ENCODE measurements at places on chromosomes 11 and 22. TPM values are rescaled to one million over a fixed set of nuclear protein-coding genes. Genes with fewer than 3 reads are reported as not detected.

GRCh38 chr22:50579752-50580151, 1.5 kb upstream of the CPT1B start:
- no peak overlapping the region for H3K4me3 ChIP-seq
- no peaks in the 10 kb centered on the region for H3K36me3 ChIP-seq
- peaks cover 4% of the 10 kb centered on the region for H3K4me1 ChIP-seq
- H3K27ac ChIP-seq, result no peak overlapping the region

DNA sequence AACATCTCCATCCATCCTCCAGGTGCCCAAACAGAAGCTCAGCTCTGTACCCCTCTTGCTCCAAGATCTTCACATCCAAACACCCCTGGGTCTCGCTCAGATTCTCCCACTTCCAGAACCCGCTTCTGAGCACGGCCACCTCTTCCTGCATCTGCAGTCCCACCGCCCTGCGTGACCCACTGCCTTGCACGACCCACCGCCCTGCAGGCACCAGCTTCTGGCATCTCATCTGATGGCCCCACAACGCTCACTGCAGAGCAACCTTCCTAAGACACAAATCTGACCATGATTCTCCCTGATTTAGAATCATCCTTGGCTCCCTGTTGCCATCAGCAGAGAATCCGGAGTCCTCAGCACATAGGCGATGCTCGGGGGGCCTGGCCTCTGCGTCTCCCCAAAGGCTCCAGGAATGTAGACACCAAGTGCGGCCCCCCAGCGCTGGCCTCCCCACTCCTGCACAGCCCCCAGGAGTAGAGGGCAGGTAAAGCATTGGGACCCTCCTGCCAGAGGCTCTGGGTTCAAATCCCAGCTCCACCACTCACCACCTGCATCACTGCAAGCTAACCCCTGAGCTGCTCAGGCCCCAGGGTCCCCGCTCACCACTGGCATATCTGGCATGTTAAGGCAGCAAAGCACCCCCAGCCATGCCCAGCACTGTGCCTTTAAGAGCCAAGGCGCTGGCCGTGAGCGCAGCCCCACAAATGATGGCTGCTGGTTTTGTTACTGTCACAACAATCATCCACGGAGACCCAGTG, 459.3 kb downstream of the BRD1 start:
- H3K36me3 ChIP-seq, result no peaks in the 10 kb centered on the region
- H3K4me1 ChIP-seq, result peaks cover 8% of the 10 kb centered on the region
- no peak for DNase-seq
- H3K27ac ChIP-seq, result no peak overlapping the region
- H3K27me3 ChIP-seq, result no peaks in the 10 kb centered on the region

DNA sequence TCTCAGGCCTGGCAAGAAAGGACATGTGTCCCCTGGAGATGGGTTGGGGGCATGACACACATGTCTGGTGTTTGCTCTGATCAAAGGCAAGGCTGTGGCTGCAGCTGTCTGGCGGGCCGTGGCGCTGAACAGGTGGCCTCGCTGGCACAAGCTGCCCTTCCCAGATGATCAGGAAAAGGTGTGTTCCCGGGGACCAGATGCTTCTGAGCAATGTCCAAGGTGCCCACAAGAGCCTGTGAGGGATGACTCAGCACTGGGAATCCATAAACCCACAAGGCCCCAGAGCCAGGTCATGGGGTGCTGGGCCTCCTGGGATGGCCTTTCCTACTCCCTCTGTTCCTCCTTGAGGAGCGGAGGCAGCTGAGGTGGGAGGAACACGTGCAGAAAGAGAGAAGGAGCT, 9.7 kb upstream of the LRP5 start:
- no peaks in the 10 kb centered on the region for H3K36me3 ChIP-seq
- no peak overlapping the region for H3K27ac ChIP-seq
- no peak overlapping the region for H3K4me3 ChIP-seq
- no peaks in the 10 kb centered on the region for H3K4me1 ChIP-seq
- no peak for DNase-seq
- no peaks in the 10 kb centered on the region for H3K27me3 ChIP-seq

GRCh38 chr22:23402275-23403151, 177.6 kb downstream of the IGLL1 start:
- no peak overlapping the region for H3K27ac ChIP-seq
- DNase-seq, result peak; percentile 93
- H3K4me3 ChIP-seq, result peak overlapping the region; percentile 52
- H3K4me1 ChIP-seq, result peaks cover 11% of the 10 kb centered on the region
- H3K36me3 ChIP-seq, result no peaks in the 10 kb centered on the region

DNA sequence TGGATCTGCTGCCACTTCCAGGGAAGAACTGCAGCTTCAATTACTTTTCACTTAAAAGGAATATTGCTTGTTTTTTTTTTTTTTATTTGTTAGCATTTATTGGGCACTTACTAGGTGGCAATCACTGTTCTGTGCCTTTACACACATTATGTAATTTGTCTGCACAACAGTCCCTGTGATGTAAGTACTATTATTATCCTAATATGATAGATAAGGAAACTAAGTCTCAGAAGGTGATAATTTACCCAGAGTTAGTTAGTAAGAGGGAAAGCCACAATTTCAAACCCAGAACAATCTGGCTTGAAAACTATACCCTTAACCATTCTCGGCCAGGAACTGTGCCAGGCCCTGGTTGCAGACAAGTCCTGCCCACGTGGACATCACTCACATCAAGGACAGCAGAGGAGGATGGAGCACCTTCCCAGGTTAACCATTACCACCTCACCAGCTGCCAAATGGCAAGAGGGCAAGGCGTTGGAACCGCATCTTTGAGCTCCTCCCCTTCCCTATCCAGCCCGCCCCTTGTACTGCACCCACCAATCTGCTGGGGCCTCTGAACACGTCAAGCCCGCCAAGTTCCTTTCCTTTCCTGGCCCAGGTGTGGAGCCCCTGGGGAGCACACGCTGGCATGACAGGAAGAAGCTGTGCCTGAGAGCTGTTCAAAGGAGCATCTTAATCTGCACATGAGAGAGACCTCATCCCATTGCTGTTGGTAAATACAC, 78.4 kb downstream of the NAV2 start:
- H3K36me3 ChIP-seq, result no peaks in the 10 kb centered on the region
- H3K27me3 ChIP-seq, result no peaks in the 10 kb centered on the region
- peaks cover 11% of the 10 kb centered on the region for H3K4me1 ChIP-seq
- no peak overlapping the region for H3K4me3 ChIP-seq
- no peak for DNase-seq
- H3K27ac ChIP-seq, result no peak overlapping the region

DNA sequence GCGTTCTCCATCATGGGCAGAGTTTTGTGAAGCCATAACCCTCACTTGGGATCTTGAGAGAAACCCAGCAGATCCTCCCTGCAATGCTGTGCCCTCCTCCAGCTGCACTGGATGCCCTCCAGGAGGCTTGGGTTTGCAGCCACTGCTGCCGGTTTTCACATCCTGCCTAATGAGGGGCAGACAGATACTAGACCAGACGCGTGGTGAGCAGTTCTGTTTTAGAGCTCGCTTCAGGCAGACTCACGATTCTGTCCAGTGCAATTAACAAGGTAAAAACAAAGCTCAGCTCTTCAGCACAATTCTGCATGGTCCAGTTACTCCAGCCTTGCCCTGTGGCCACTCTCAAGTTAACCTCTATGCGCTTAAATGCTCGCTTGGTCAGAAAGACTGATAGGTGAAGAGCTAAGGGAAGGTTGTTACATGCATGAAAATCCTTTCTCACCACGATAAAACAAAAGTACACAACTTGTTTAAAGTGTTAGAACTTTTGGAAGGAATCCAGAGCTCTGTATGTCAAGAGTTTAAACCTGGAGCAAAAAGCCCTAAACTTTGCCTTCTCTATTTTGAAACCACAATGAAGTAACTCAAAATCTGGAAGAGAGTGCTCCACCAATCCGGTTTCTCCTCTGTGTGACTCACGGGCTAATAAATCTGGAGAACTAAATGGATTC, 292.3 kb upstream of the FAT3 start:
- DNase-seq, result no peak
- H3K4me1 ChIP-seq, result no peaks in the 10 kb centered on the region
- no peaks in the 10 kb centered on the region for H3K36me3 ChIP-seq
- no peaks in the 10 kb centered on the region for H3K27me3 ChIP-seq
- no peak overlapping the region for H3K27ac ChIP-seq

DNA sequence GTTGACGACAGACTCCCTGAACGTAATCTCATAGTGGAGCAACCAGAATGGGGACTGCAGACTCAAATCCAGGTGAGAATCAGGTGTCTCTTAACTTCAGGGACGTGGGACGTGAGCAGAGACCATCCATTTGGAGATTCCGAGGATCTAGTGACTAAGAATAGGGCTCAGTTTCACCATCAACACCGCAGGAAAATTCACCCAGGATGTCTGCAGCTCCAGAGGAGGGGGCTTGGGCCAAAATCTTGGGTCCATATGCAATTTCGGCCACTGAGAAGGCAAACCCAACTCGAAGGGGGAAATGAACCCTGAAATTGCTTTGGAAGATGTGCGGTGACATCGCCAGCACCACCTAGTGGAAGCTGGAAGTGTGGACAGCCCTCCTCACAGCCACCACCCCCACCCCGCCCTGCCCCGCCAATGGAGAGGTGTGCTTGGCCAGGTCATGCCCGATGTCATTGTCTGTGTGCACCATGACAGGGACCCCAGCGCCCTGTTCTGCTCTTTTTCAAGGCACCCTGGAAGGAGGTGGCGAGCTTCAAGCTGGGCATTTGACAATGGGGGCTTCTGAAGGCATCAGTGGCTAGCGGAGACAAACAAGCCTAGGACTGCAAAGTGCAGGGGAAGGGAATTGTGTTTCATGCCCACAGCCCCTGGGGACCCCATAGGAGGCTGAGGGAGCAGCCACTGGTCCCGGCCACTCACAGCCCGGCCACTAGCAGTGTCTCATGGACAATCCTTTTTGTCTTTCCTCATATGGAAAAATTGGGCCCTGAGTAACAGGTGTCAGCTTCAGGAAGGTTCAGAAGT, 24.8 kb downstream of the APOL1 start:
- no peak overlapping the region for H3K4me3 ChIP-seq
- no peaks in the 10 kb centered on the region for H3K36me3 ChIP-seq
- H3K4me1 ChIP-seq, result peaks cover 6% of the 10 kb centered on the region
- H3K27me3 ChIP-seq, result no peaks in the 10 kb centered on the region

GRCh38 chr11:69377953-69378302, 84.0 kb downstream of the MYEOV start:
- DNase-seq, result no peak
- H3K27ac ChIP-seq, result no peak overlapping the region
- H3K4me1 ChIP-seq, result no peaks in the 10 kb centered on the region
- H3K4me3 ChIP-seq, result no peak overlapping the region
- H3K36me3 ChIP-seq, result no peaks in the 10 kb centered on the region

GRCh38 chr11:88521399-88521798, 183.9 kb upstream of the CTSC start:
- H3K27me3 ChIP-seq, result no peaks in the 10 kb centered on the region
- no peaks in the 10 kb centered on the region for H3K4me1 ChIP-seq
- H3K36me3 ChIP-seq, result no peaks in the 10 kb centered on the region
- DNase-seq, result no peak
- no peak overlapping the region for H3K4me3 ChIP-seq

DNA sequence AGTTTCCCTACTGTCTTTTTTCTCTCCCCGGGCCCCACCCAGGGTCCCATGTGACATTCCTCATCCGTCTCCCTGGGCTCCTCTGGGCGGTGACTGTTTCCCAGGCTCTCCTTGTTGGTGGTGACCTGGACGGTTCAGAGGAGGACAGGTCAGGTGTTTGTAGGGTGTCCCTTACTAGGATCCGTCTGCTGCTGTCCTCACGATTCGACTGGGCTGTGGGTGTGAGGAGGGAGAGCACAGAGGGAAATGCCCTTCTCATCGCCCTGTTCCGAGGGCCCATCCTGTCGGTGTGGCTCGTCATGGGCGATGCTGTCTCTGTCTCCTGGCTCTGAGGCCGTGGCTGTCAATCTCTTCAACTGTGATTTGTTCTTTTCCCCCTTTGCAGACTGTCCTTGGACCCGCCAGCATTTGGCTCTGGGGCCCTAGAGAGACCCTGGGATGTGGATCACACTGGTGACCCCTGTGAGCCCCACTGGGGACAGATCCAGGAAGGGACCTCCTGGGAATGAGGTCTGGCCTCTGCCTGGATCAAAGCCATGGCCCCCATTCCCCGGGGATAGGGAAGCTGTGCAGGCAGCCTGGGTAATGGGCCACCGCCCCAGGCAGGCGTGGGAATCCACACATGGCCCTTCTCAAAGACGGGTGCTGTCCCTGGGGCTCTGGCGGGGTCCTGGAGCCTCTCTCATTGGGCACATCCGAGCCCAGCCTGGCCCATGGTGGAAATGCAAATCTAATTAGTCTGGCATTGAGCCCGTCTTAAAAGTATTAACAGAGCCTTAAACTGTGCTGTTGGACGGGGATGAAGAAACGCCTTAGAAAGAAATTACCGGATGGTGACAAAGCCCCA, 46.8 kb upstream of the KCNQ1OT1 start:
- peaks cover 11% of the 10 kb centered on the region for H3K27me3 ChIP-seq
- H3K4me1 ChIP-seq, result peaks cover 17% of the 10 kb centered on the region
- no peak for DNase-seq
- no peaks in the 10 kb centered on the region for H3K36me3 ChIP-seq
- H3K27ac ChIP-seq, result no peak overlapping the region
- no peak overlapping the region for H3K4me3 ChIP-seq

GRCh38 chr11:83437939-83438338, 151.8 kb upstream of the CCDC90B start:
- DNase-seq, result no peak
- H3K36me3 ChIP-seq, result no peaks in the 10 kb centered on the region
- no peak overlapping the region for H3K4me3 ChIP-seq
- peaks cover 9% of the 10 kb centered on the region for H3K4me1 ChIP-seq
- no peak overlapping the region for H3K27ac ChIP-seq
- H3K27me3 ChIP-seq, result peaks cover 4% of the 10 kb centered on the region

DNA sequence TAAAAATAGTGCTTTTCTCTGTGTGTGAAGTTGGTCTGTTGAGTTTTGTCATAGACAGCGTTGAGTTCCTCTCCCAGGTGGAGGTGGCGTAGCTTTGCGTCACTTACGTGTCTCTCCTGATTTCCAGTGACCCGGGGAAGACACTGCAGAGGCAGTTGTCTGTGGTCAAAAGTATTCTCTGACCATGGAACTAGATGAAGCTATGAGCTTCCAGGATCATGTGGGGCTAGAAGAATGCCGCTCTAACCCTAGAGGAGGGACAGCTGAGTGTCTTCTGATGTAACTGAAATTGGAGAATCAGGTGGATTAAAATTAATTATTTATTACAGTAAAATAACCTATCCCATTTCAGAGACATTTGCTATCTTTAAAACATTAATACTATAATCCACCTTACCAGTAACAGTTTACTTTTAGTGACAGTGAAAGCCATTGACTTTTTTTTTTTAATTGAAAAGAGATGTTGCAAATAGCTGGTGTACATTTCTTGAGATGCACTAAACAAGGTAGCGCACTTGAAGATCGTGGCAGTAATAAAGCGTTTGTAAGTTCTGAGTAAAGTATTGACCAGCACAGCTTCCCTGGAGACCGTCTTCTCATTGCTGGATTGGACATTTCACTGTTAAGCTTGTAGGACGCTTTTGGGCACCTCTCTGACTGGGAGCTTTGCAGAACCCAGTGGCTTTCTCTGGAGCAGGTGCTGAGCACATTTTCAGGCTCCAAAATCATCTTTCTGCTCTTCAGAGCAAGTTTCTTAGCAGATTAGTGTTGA, 9.7 kb downstream of the CAT start:
- DNase-seq, result no peak
- H3K27me3 ChIP-seq, result no peaks in the 10 kb centered on the region
- H3K36me3 ChIP-seq, result no peaks in the 10 kb centered on the region
- H3K27ac ChIP-seq, result no peak overlapping the region
- H3K4me3 ChIP-seq, result no peak overlapping the region
- H3K4me1 ChIP-seq, result no peaks in the 10 kb centered on the region

APOBEC3C gene
- total RNA-seq, result 4.6 TPM

C11orf86 gene
- total RNA-seq, result not detected

TYR gene
- total RNA-seq, result not detected
